ENCODE measurements at places on chromosomes 3 and 15. TPM values are rescaled to one million over a fixed set of nuclear protein-coding genes. Genes with fewer than 3 reads are reported as not detected.

Gene MINAR1
- 0.98 TPM for total RNA-seq

Gene SPATA12
- total RNA-seq: under 0.01 TPM

Gene CLSTN2
- 0.82 TPM for total RNA-seq

Gene SLC26A6
- 19.7 TPM for total RNA-seq

Gene BOC
- 19.7 TPM for total RNA-seq

Gene PRTG
- 0.70 TPM for total RNA-seq

Gene TUSC7
- not detected for total RNA-seq

Gene INAFM2
- total RNA-seq: 13.8 TPM

Gene NEK11
- total RNA-seq: 5.4 TPM

Gene MYZAP
- total RNA-seq: not detected

Gene GOLGA8G
- total RNA-seq: not detected

Gene ATOSA
- 18.5 TPM for total RNA-seq

Gene GMPPB
- total RNA-seq: 42.8 TPM

Gene GOLGA8K
- 0.23 TPM for total RNA-seq

Gene ALG1L2
- not detected for total RNA-seq

Gene GNAT1
- not detected for total RNA-seq

Gene SORD
- 7.1 TPM for total RNA-seq

Gene MESP2
- total RNA-seq: 1.6 TPM

Gene DLL4
- under 0.01 TPM for total RNA-seq

Gene ZNF80
- total RNA-seq: not detected

Gene OCA2
- total RNA-seq: not detected

Data from smooth muscle cell of the coronary artery (primary cell).